NCI-H2081 (cell line): ENCODE measurements at places on chromosomes 6 and 20.

DNA sequence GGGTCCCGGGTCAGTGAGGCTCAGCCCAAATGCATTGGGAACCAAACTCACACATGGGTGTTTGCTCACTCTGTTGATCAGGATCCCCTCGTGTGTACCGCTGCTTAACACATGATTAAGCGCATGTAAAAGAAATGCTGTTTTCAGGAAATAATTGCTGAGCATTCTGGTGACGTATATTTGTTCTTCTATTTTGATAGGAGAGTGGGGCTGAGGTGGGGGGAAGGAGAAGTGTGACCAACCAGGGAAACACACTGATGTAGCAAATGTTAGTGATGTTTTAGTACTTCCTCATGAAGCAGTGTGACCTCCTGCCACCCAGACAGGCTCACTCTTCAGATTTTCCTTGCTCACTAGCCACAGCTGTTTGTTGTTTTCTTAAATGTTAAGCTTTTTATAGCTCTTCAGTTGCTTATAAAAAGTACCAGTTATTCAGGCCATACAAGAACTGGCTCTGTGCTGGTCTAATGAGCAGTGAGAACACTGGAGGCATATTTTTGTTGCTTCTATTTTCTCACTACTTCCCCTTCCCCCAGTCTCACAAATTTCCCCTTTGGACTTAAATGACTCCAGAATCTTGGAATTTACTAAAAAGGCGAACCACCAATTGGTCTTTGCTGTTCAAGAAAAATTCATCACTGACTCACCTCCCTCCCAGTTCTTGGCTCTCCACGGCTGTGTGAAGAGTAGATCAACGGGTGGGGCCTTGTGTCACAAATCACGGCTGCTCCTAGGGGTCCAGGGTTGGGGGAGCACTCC is 79.2 kb upstream of the BACH2 start:
- DNase-seq = no peak

- no peak for DNase-seq
Measured at GRCh38 chr20:59365611-59366285, 65.3 kb downstream of the EDN3 start.

DNA sequence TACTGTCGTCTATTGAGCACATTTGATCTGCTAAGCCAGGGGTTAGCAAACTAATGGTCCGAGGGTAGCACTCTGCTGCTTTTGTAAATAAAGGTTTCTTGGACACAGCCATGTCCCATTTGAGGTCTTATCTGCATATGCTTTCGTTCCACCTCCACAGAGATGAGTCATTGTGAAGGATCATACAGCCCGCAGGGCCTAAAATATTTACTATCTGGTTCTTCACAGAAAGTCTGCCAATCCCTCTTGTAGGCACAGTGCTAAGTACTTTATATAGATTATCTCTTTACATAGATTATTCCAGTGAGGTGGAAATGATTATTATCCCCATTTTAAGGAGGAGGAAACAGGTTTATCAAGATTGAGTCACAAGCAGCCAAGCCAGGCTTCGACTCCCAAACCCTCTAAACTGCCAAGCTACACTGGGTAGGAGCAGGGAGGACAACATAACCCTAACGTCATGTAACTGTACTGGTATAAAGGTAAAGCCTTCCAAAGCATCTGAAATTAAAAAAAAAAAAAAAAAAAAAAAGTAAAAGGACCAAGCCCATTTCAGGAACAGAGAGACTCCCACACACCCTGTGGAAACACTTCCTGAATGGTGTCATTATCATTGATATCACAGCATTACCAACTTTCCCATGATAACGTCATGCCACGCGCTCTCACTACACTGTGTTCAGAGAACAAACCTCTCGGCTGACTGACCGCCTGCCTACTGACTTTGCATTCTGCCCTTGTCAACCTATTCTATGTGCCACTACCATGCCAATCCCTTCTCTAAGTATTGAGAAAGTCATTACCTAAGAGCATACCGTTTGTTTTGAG is 101.0 kb downstream of the KIF16B start:
- no peak for DNase-seq

DNA sequence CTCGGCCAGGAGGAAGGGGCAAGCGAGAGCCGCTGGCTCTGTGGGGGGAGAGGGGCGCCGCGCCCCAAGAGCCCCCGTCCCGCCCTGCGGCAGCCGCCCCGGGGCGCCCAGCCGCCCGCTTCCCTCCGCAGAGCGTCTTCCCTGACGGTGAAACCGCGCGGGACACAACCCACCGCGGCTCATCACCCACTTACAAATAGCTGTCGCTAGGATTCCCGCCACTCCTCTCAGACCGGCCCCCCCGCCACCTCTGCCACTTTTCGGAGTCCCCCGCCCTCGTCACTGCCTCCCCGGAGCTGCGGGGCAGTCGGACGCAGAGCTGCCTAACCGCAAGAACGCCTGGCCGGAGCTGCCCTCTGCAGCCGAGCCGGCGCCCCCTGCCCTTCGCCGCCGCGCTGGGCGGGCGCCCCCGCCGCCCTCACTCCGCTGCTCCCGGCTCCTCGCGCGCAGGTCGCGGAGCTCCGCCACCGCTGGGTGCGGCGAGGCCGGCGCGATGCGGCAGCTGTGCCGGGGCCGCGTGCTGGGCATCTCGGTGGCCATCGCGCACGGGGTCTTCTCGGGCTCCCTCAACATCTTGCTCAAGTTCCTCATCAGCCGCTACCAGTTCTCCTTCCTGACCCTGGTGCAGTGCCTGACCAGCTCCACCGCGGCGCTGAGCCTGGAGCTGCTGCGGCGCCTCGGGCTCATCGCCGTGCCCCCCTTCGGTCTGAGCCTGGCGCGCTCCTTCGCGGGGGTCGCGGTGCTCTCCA is at the start of gene SLC35D3:
Gene SLC35D3, plus strand, starts transcription at position 366 of the 749 bp plus-strand sequence. Its CDS starts 128 bp downstream, at position 494.
- DNase-seq = peak; percentile 47

DNA sequence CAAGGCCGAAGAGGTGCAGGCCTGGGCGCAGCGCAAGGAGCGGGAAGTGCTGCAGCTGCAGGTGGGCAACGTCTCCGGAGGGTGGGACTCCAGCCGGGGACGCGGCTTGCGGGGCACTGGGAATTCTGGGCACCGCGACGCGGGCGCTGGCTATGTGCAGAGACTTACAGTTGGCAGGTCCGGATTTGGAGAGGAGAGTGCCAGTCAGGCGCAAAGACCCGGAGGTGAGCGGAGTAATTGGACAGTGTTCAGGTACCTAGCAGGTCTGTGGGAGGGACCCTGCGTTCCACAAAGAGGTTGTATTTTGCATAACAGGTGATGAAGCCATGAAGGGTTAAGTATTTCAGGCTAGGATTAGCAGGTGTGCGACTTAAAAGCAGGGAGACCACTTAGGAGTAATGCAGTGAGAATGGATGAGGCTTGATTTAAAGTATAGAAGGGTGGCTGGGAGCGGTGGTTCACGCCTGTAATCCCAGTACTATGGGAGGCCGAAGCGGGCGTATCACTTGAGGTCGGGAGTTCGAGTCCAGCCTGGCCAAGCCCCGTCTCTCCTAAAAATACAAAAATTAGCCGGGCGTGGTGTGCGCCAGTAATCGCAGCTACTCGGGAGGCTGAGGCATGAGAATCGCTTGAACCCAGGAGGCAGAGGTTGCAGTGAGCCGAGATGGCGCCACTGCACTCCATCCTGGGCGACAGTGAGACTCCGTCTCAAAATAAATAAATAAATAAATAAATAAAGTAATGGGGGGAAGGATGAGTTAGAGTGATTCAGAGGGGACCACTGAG is 1.0 kb downstream of the MRPS26 start:
- DNase-seq = peak; percentile 88

DNA sequence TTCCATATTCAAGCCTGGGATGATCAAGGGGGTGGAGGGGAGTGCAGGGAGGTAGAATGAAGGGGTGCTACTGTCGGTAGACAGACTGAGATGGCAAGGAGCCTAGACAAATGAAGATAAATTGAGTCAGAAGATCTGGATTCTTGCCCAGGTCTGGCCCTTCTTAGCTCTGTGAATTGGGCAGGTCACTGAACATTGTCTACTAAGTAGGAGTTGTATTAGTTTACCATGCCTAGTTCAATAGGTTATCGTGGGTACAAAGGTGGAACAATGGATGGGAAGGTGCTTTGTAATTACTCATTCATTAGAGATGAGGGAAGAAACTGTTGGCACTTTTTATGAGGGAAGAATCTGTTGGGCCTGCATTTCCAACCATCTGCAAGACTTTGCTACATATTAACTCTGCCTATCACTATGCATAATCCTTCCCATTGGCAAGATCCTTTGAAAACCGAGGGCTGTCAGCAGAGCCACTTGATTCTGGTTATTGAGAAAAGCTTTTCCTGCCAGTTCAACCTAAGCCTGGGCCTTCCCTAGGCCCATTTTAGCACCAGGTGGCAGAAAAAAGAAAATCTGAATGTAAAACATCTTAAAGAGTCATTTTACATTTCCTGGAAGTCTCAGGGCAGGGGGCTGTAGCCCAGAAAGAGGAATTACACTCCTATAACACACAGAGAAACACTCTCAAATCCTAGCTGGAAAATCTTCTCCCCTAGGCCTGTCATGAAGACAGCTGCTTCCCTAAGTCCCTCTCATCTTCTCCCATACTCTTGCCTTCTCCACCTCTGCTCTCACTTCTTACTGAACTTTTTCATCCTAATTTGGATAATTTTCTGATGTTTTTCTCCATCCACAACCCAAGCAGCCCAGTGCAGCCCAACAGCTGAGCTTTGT is 103.5 kb downstream of the CD24 start:
- no peak for DNase-seq

GRCh38 chr6:214428-214827 is 77.9 kb upstream of the DUSP22 start:
- DNase-seq = no peak

- no peak for DNase-seq
Measured at GRCh38 chr6:156457601-156458000, 319.6 kb upstream of the ARID1B start.

DNA sequence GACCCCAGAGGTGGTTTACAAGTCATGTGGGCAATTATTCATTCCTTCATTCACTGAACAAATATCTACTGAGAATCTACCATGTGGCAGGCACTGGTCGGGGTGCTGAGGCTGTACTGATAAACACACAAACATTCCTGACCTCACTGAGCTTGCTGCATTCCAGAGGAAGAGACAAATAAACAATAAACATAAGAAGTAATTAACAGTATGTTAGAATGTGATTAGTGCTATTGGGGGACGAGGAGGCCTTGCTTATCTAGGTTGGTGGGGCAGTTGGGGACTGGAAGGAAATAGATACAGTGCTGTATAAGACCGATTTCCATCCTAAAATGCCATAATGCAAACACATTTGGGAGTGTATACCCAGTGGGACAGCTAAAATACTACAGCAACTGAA is 44.1 kb downstream of the MAK start:
- no peak for DNase-seq

DNA sequence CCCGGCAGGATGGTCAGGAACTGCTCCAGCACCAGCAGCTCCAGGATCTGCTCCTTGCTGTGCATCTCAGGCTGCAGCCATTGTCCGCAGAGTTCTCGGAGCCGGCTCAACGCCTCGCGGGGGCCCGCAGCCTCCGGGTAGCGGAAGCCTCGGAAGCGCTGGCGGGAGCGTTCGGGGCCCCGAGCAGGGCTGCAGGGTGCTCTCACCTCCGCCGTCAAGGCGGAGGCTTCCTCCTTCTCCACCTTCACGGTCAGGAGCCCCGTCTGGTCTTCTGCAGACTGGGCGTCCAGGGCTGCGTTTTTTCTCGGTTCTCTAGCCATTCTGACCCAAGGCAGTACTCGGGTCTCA is 434 bp downstream of the ZKSCAN4 start:
- no peak for DNase-seq
